Stimulated activated CD4-positive, alpha-beta T cell treated with anti-CD3 and anti-CD28 coated beads, Interleukin-4, amount 100 ng/mL, for 48 hours (primary cell): ENCODE measurements at places on chromosomes 13 and 19.

- DNase-seq = no peak
Measured at GRCh38 chr19:48393559-48394330, at the start of gene GRIN2D. GRIN2D (plus strand) TSS chr19:48393668; CDS start chr19:48398393, 4,725 bp downstream.

- DNase-seq = no peak
Measured at GRCh38 chr19:32798201-32798600, 71.4 kb downstream of the SLC7A9 start.

DNA sequence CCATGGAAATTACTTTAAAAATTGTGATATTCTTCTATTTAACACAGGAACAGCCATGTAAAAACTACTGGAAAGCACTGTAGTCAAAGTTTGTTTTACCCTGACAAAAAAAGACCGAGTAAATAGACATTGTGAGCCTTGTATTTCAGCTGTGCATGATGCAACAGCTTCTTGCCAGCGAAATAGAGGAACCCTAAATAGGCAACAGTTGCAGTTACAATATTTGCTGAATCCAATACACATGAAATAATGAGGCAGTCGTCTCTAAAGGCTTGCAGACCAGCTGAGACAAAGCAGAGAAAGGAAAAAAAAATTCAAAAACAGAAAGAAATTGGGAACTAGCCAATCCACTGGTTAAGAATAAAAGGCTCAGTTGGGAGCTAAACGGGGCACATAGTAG, 1001.1 kb downstream of the OLFM4 start:
- DNase-seq = no peak

- DNase-seq = no peak
Measured at GRCh38 chr13:63299866-63300394, 1884.3 kb upstream of the PCDH20 start.

DNA sequence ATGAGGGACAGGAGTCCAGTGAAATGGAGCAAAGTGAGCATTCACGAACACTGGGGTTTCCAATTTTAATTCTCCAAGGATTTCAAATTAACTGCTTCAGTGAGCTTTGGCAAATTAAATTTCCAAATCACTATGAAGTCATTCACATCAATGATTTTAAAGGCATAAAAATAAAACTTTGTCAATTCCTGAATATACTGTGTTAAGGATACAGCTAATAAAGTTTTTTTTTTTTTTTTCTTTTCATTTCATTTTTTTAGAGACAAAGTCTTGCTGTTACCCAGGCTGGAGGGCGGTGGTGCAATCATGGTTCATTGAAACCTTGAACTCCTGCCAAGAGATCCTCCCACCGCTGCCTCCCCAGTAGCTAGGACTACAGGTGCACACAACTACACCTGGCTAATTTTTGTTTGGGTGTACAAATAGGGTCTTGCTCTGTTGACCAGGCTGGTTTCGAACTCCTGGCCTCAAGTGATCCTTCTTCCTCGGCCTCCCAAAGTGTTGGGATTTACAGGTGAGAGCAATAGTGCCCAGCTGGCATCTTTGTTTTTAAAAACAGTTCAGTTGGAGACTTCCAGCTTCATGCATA, 21.9 kb downstream of the RBM26 start:
- DNase-seq = no peak

- no peak for DNase-seq
Measured at GRCh38 chr13:52896827-52897659, 48.6 kb upstream of the PCDH8 start.

DNA sequence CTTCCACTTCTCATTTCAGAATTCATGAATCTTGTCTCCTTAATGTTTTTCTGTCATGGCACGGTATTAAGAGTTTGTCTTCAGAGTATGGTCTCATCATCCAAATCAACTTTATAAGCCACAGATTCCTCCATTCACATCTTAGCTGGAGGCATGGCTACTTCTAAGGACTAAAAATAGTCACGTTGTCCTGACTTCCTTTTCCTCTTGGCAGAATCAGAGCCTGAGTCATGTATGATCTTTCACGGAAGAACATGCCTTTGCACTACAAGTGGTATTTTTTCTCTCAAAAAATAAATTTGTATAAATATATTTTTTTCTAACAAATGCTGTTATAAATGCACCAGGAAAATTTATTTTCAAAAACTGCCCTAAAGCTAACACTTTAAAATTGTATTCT, 71.4 kb downstream of the ALOX5AP start:
- DNase-seq = no peak

- no peak for DNase-seq
Measured at GRCh38 chr13:60303166-60303565, 93.9 kb upstream of the TDRD3 start.

- DNase-seq = no peak
Measured at GRCh38 chr19:18828786-18829185, 3.0 kb upstream of the UPF1 start.

DNA sequence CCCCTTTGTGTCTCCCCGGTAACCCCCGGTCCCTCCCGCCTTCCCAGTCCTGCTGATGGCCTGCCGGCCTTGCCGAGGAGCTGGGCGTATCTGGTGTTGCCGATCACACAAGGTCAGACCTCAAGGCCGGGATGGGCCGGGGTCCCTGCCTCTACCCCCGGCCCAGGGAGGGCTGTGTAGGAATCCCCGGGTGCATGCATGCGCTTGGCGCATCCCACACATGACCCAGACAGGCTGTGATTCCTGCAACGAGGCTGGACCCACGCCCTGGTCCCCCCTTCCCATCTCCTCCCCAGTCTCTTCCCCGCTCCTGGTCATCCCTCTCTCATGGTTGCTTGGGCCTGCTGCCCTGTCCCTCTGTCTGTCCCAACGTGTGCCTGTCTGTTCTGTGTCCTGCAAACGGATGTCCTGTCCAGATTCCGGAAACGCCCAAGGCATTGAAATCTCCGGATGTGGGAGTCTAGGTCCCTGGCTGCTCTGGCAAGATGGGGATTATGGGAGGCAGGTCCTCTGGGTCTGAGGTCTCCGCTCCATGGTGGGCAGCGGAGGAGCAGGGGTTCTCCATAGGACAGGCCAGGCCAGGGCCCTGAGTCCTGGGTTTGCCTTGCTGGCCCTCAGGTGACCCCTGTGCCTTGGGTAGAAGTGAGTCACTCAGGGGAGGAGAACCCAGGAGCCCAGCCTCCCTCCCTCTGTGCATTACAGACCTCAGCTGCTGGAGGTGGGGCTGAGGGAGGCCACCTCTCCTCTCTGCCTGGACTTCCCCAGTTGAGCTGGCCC, 1.6 kb downstream of the PKN1 start:
- no peak for DNase-seq
